ENCODE measurements at places on chromosomes 2 and 18. TPM values are rescaled to one million over a fixed set of nuclear protein-coding genes. Genes with fewer than 3 reads are reported as not detected.

DNA sequence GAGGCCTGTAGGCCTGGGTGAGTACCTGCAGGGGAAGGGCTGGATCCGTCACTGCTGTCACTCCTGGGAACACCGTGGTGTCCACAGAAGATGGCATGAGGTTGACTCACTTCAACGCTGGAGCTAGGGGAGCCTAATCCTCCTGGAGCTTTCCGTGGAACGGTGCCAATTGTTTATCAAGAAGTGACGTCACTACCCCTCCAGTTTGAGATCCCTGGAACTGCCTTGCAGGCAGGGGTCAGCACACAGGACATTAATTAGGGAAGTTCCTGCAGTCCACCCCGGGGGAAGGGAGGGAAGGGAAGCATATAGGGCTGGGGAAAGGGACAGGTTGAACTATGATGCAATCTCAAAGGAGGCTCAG, 408.6 kb downstream of the GALR1 start:
- no peak for DNase-seq

GRCh38 chr2:238636269-238637073, 209.7 kb downstream of the ASB1 start:
- no peak for DNase-seq

- DNase-seq = no peak
Measured at GRCh38 chr18:13191779-13192178, 26.8 kb upstream of the LDLRAD4 start.

Gene ONECUT2
- total RNA-seq = not detected

DNA sequence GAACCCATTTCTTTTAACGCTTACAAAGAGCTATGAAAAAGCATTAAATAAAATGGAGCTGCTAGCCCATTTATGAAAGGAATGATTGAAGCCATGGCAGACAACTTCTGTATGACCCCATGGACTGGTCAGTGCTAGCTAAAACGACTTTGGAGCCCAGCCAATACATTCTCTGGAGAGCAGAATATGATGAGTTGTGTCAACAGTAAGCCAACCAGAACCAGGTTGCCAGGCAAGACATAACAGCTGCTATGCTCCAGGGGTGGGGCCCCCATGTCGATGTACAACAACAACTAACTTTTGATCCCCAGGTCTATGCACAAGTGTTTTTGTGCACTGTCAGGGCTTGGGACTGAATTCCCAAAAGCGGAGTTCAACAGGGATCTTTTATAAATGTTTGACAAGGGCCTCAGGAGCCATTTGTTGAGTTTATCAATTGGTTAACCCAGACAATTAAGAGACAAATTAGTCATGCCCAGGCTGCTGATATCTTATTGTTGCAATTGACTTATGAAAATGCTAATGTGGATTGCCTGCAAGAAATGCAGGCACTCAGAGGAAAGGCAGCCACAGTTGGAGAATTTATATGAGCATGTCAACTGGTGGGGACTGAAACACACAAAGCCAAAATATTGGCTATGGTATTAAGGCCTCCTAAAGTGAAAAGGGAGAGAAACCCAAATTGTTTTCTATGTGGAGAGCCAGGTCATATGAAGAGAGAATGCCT, 64.6 kb upstream of the MYO3B start:
- DNase-seq = no peak

GRCh38 chr2:217562871-217563480, 439.8 kb downstream of the TNS1 start:
- DNase-seq = no peak

Gene CYBRD1
- 250 TPM for total RNA-seq

- no peak for DNase-seq
Measured at GRCh38 chr2:5945742-5946141, 253.6 kb downstream of the SOX11 start.

Gene HOXD13
- total RNA-seq = 18.7 TPM

Gene IL36RN
- not detected for total RNA-seq

Gene CRYGD
- not detected for total RNA-seq

Gene RALBP1
- 84.7 TPM for total RNA-seq

DNA sequence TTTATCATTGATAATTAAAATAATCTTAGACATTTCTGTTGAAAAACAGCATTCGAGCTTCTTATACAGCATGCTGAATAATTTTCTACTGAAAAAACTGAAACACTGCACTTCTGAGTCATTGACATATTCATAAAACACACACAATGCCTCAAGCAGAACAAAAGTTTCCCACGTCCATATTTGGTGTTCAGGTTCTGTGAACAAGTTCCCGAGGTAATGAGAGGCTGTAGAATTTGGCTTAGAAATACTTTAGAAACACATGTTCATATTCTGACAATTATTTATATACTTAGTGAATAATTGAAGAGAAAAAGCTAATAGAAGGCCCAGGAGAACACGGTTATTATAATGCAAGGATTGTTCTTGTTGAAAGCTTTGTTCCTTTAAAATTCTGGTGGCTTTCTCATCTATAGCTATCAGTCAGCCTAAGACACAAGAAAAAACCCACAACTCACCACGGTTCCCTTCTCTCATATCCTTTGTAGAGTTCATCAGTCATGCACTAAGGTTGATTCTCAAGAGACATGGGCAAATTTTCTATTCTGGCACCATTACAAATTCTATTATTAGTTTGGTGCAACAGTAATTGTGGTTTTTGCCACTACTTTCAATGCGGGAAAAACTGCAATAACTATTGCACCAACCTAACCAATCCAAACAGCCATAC, 194.4 kb downstream of the TMX3 start:
- DNase-seq = no peak

DNA sequence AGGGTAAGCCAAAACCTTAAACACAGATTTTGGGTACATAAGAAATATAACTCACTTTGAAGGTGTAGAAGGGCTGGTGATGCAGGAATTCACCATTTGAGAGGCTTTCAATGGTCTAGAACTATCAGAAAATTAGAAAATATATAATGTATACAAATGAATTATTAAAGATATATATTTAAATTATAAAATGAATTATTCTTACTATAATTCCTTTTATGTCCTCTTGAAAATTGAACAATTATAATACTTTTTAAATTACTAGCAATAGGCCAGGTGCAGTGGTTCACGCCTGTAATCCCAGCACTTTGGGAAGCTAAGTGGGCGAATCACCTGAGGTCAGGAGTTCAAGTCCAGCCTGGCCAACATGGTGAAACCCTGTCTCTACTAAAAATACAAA, 60.7 kb downstream of the VIL1 start:
- no peak for DNase-seq

Gene GAREM1
- 7.1 TPM for total RNA-seq

DNA sequence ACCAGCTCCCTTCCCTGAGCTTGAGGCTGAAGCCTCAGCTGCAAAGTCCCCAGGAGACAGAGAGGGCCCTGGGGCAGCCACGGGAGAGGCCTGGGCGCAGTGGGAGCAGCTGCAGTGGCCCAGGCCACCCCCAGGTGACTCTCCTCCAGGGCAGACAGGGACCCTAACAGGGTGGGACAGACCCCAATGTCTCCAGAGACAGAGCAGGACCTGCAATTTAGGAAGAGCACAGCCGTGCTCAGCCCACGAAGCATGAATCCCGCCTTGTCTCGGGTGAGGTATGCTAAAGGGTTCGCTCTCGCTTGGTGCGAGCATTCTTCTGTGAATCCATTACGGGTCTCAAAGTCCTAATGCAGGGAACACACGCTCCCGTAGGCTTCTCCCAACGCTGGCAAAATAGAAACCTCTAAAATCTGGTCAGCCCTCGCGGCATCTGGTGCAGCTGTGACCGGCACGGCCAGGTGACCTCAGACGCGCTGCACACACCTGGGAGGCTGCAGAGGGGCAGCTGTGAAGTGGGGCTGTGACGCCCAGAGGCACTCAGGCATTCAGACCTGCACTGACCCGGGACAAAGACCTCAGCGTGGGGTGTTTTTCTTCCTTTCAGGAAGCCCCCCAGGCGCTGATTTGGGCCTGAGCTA, 12.6 kb downstream of the MBP start:
- DNase-seq = peak; percentile 48

Gene AFF3
- 25.0 TPM for total RNA-seq

GRCh38 chr2:64179582-64180321, 35.5 kb upstream of the PELI1 start:
- DNase-seq = no peak

DNA sequence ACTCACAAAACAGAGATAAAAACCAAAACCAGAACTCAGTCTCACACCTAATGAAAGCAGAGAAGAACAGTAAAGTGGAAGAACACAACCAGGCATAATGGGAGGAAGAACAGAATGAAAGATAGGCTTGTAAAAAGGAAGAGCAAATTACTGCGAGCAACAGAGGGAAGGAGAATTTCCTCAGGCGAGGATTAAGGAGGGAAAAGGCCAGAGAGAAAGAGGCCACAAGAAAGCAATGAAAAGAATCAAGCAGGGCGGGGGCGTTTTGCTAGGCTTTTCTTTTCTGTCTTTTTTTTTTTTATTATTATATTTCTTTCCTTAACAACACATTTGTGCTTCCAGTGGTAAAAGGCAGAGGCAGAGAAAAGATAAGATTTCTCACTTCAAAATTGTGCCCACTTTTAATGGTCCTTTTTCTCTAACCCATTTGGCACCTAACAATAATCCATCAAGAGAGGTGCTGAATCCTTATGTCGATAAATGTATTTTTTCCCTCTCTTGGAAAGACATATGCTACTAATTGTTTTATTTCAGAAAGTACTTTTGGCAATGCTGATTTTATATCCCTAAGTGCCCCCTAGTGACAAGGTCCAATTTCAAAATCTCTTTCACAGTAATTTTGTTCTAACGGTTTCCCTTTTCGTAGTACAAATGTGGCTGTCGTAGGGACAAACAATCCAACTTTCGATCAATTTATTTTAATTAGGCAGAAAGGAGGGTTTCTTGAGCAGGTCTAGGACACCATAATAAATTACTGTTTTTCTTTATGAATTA, 138.7 kb upstream of the AQP4 start:
- no peak for DNase-seq

- no peak for DNase-seq
Measured at GRCh38 chr2:74259191-74259590, 60.8 kb downstream of the MTHFD2 start.

Gene HOXD9
- total RNA-seq = 11.2 TPM

Gene ALKAL2
- 0.33 TPM for total RNA-seq

DNA sequence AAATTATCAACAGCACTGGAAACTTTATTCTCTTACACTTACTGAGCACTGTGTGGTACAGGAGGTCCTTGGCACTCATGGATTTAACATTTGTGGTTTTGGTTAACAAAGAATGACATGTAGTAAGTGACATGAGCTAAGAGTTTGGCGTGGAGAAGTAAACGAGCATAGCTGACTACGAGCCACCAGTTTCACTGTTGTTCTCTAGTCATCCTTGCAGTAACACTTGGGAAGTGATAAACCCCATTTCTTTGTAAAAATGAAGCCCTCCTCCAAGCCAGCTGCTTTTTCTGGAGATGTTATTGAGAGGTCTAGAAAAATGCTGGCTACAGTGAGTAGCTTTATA, 32.7 kb downstream of the QPCT start:
- DNase-seq = no peak

Gene CROCC2
- not detected for total RNA-seq

- no peak for DNase-seq
Measured at GRCh38 chr2:831622-832021, 119.0 kb upstream of the SNTG2 start.

Gene EMILIN2
- total RNA-seq = 9.1 TPM

DNA sequence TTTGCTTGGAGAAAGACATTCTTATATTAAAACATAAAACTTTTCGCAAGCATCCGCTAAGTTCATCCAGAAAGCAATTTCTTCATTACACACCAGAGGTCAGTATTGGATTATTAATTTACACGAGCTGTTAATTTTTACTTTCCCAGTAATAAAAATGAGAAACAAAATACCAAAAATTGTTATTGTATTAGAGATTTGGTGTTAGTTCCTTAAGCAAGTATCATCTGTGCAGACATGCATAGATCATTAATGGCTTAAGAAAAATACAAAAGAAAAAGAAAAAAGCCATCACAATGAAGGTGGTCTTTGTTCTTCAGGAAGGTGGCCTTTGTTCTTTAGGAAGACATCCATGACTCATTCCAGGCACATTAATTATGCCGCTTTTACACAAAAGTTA, 53.6 kb upstream of the HNMT start:
- no peak for DNase-seq

DNA sequence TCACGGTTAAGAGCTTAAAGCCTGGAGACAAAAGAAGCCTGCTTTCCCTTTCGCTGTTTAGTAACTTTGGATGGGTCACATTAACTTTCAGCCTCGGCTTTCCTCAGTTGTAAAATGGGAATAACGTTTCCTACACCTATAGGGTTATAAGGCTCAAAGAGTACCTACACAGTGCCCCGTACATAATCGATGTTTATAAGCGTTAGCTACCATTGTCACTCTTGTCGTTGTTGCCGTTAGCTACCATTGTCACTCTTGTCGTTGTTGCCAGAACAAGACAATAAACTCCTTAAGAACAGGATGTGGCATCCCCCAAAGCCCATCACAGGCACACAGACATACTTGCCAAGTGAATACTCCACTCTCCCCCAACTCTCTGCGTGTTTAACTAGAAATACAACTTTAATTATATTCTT, 901 bp upstream of the MFSD6 start:
- no peak for DNase-seq

GRCh38 chr2:234853729-234854128, 98.1 kb upstream of the SH3BP4 start:
- DNase-seq = no peak

Gene UGT1A5
- total RNA-seq = not detected

DNA sequence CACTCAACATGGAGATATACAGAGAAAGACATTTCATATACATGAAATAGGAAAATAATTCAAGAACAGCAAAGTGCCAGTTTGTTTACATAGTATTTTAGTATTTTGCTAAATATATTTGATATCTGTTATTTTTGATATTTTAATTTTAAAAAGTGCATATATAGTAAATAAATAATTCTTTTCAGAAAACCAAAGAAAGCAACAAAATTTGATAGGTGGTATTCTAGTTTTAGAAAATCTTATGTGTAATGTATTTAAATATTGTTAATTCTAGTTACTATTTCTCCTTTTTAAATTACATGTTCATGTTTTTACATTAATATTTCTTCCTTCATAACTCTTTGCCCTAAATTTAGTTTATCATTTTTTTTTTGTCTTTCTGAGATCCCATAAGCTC, 34.5 kb upstream of the FAM171B start:
- DNase-seq = no peak

Gene CNGA3
- 8.6 TPM for total RNA-seq

DNA sequence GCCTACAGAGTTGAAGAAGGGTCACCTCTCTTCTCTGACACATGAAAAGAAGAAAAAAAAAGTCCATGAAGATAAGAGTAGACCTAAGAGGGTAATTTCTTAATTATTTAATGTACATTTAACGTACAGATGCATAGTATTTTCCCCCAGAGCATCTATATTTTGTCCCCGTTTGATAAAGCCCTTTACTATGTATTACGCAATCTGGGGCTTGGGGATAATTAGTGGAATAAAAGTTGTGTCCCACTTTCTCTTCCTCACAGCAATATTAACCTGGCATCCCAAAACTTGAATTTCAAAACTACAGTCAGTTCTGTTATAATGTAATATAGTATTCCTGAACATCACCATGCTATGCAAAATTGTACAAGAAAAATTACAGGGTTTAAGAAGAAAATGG, 254.1 kb downstream of the SUCLG1 start:
- no peak for DNase-seq

GRCh38 chr2:240893363-240893844, 2.6 kb downstream of the MAB21L4 start:
- DNase-seq = no peak

GRCh38 chr2:124171472-124172063, 146.5 kb downstream of the CNTNAP5 start:
- DNase-seq = no peak

All from sigmoid colon (tissue), 7 donors.